ENCODE measurements at places on chromosomes 12 and 14.

DNA sequence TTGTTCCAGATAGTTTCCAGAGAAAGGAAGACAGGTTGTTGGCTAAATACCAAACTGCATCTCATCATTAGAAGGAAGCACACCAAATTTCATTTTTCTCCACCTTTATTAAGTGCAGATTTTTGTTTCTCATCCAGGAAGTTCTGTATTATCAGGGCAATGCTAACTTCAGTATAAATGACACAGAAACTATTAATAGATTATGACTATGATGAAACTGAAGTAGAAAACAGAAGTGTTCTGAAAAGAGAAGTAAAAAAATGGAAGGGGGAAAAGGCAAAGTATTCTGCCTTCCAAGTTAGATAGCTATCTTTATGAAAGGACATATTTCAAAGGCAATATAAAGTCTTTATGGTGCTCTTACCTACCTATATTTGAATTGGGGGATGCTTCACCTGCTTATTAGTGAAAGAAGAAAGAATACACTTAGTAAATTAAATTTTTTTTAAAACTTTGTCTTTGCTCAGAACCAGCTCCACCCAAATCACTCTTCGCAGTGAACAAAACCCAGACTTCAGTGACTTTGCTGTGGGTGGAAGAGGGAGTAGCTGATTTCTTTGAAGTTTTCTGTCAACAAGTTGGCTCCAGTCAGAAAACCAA lies 223.9 kb downstream of the PTPRO start:
- no peak for DNase-seq

DNA sequence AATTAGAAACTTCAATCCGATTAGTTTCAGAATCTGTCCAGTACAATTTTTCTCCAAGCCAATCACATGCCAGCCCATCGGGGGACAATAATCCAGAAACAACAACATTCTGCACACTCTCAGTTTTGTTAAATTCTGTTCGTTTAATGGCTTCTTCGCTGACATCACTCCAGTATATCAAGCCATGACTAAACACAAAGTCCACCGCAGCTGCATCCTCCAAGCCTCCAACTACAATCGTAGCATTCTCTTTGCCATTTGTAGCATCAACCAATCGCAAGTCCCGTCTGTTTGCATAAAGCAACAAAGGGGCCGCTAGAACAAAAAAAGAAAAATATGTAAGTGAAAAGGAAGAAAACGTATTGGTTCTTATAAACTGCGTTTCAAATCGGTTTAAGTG lies 22.5 kb downstream of the LRP6 start:
- no peak for DNase-seq

DNA sequence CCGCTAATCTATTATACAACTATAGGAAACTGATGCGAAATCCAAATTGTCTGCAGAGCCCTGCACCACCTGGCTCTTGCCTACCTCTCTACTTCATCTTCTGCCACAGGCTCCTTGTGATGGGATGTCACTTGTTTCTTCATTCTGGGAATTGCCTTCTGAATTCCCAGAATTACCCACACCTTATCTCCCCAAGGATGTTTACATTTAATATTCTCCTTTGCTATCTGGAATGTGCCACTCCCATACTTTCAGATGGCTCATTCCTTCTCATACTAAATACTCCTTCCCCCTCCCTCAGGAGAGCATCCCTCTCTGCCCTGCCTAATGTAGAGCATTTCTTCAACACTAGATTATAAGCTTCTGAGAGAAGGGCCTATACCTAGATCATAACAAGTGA lies 573.1 kb downstream of the GALC start:
- DNase-seq: no peak

DNA sequence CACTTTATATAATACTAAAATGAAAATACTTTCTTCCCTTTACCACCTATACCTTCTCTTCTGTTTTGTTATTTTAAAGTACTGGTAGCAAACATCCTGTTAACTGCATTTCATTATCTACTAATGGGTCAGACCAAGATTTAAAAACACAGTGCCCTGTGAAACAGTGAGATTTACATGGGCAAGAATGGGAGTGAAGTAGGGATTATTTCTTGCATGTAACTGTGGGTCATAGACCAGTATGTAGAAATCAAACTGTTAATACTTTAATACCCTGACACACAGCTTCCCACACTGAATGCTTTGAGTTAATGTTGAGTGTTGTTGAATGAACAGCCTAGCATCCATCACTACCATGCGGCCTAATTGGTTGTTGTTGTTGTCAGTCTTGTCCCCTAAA lies 61.6 kb downstream of the PLEKHA5 start:
- no peak for DNase-seq

DNA sequence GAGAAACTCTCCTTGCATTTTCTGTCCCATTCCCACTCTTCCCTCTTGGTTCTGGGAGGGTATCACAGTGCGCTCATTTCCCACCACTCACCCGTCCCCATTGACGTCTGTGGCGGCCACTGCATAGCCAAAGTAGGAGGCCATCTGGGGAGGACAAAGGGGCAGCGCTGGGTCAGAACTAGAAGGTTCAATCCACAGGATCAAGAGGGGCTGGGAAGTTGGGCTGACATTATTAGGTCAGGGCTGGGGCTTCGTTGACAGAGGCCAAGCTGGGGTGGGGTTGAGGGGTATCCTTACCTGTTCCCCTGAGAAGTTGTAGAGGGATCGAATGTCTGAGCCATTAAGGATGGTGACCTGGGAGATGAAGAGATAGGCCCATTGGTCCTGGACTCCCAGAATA lies 13.5 kb downstream of the ITGA5 start:
- DNase-seq: no peak

DNA sequence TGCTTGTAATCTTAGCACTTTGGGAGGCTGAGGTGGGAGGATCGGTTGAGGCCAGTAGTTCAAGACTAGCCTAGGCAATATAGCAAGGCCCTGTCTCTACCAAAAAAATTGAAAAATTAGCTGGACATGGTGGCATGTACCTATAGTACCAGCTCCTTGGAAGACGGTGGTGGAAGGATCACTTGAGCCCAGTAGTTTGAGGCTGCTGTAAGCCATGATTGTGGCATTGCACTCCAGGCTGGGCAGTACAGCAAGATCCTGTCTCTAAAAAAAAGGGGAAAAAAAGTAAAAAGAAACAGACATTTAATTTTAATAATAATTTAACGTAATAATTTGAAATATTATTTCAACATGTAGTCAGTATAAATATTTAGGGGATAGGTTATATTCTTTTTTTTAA lies 16.1 kb downstream of the MON2 start:
- DNase-seq: no peak

DNA sequence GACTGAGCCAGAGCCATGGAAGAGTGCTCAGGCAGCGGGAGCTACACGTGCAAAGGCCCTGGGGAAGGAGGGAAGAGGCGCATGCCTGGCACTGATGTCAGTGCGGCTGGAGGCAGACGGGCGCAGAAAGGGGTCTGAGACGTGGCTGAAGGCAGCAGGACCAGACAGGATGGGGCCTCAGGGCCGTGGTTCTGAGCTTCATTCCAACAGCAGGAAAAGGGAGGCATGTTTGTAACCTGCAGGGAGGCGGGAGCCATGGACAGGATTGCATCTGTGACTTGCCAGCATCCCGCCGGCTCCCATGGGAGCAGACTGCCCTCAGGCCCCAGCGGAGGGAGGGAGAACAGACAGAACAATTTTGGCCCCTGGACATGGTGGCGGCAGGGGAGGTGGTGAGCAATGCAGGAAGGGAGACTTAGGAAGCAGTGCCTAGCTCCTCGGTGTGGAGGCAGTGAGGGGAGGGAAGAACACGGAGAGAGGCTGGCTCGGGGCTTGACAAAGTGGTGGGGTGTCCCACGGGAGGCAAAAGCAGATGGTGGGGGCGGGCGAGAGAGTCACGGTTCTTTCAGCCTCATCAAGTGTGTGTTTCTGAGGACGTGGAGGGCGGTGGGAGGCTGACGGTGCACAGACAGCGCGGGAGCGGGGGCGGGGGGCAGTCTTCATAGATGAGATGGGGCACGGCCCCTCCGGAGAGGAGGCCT lies 33.3 kb upstream of the INF2 start:
- DNase-seq: no peak

DNA sequence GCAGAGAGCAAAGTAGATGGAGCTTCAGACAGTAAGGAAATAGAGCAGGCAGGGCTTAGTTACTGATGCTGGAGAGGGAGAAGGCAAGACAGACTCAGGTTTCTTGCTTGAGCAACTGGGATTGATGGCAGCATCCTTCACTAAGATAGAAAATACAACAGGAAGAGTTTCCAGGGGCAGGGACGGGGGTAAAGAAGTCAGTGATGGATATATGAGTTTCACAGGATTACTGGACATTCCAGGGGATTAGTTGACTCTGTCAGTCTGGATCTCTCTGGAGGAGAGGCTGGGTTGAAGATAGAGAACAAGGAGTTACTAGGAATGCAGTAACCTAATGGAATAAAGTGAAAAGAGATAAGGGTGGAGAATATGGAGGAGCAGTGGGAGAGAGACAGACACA lies 74.5 kb upstream of the ATF1 start:
- DNase-seq: no peak

Measured in stimulated activated CD4-positive, alpha-beta T cell treated with anti-CD3 and anti-CD28 coated beads, Interleukin-12 subunit alpha, Interleukin-12 subunit beta, amount 100 ng/mL, for 4 hours (primary cell).